Lung (tissue), 17 donors: ENCODE measurements at places on chromosomes 3 and 15. TPM values are rescaled to one million over a fixed set of nuclear protein-coding genes. Genes with fewer than 3 reads are reported as not detected.

DNA sequence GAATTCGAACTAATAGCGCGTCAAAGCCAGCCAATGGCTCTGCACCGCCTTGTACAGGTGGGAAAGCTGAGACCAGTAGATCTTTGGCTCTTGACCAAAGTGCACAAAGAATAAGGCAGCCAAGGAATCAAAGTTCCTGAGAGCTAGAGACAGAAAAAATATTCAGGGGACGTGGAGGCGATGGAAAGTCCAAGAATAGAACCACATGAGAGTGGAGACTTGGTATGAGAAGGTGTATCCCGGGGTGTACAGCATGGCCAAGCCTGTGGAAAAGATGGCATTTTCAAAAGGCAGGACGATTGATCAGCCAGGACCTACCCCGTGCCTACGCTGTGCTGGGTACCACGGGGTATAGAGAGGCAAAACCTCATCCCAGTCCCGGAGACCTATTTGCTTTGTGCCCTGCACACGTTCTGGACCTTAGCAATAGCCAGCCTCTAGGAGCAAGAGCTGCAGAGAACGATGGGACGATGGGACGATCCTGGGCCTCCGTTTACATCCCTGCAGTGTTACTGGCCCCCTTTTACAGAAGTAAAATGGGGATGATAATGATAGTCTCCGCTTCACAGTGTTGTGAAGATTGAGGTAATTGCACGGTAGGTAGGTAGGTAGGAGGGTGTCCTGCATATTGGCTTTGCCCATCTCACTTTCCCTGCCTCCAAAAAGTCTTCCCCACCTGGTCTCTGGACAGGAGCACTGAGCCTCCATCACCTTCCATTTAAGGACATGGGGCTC is 583 bp upstream of the RBSN start:
- no peaks in the 10 kb centered on the region for H3K27me3 ChIP-seq
- peaks cover 8% of the 10 kb centered on the region for H3K4me1 ChIP-seq
- DNase-seq, result no peak
- H3K27ac ChIP-seq, result peak overlapping the region; percentile 85
- peak overlapping the region; percentile 92 for H3K4me3 ChIP-seq

- no peaks in the 10 kb centered on the region for H3K27me3 ChIP-seq
- H3K36me3 ChIP-seq, result no peaks in the 10 kb centered on the region
- no peak for DNase-seq
- no peak overlapping the region for H3K27ac ChIP-seq
- H3K4me1 ChIP-seq, result peaks cover 10% of the 10 kb centered on the region
- no peak overlapping the region for H3K4me3 ChIP-seq
These were observed 8.7 kb downstream of the STRA6 start for GRCh38 chr15:74193905-74194304.

GRCh38 chr15:79257454-79257853 is 25.1 kb upstream of the ANKRD34C start:
- H3K36me3 ChIP-seq, result no peaks in the 10 kb centered on the region
- H3K4me3 ChIP-seq, result no peak overlapping the region
- DNase-seq, result no peak
- no peaks in the 10 kb centered on the region for H3K4me1 ChIP-seq

Gene SLC22A13
- not detected for total RNA-seq

DNA sequence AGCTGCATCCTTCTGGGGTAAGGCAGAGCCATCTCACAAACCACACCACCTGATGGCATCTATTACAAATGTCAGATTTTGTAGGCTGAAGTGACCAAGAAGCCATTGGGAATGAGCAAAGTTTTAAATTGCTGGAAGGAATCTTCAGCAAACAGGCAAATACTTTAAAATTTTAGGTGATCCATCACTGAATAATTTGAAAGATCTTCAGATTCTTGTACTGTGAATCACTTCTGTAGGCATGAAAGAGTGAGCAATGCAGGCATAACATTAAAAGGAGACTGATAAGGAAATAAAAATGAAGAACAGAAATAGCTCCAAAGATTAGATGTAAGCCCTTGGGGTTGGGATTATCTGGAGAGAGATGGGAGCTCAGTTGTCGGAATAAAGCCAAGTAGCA is 36.0 kb upstream of the ALDH1L1 start:
- H3K4me3 ChIP-seq, result no peak overlapping the region
- no peaks in the 10 kb centered on the region for H3K27me3 ChIP-seq
- peaks cover 5% of the 10 kb centered on the region for H3K4me1 ChIP-seq
- H3K36me3 ChIP-seq, result no peaks in the 10 kb centered on the region
- H3K27ac ChIP-seq, result no peak overlapping the region
- DNase-seq, result no peak

Gene MINAR1
- total RNA-seq, result 0.37 TPM

DNA sequence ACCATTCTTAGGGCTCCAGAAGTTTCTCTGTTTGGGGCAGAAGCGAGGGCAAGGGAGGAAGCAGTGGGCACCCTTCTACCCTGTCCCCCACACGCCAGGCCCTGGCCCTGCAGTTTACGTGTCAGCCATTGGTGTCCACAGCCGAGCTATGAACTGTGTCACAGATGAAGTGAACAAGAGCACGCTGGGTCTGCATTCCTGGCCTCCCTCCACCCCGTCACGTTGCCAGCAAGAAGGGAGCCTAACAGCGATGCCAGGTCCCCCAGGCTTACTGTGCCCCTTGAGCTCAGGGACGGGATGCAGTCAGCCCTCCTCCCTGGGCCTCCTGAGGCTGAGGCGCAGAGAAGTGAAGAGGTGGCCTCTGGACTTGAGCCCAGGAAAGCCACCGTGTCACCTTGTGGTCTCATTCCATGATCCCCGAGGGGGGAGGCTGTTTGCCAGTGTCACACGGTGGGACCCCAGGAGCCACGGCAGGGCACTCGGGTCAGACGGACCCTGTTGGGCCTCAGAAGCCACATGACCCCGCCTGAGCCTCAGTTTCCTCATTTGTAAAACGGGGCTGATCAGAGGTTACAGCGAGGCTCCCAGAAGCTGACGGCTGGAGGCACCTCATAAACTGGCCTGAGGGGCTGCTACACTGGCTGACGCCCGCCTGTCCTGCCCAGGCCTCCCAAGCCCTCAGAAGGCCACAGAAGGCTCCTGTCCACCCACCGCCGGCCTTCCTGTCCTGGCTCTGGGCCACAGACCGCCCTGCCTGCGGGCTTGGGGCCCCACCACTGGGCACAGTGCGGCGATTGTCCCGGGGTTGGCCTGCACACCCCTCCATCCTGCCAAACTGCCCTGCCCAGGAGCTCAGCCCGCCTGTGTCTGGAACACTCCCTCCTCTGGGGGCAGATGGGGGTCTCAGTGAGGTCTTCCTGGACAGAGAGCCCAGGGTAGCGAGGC is 18.6 kb downstream of the IQSEC1 start:
- H3K27ac ChIP-seq, result no peak overlapping the region
- no peaks in the 10 kb centered on the region for H3K27me3 ChIP-seq
- H3K4me3 ChIP-seq, result no peak overlapping the region
- no peak for DNase-seq
- H3K36me3 ChIP-seq, result no peaks in the 10 kb centered on the region

DNA sequence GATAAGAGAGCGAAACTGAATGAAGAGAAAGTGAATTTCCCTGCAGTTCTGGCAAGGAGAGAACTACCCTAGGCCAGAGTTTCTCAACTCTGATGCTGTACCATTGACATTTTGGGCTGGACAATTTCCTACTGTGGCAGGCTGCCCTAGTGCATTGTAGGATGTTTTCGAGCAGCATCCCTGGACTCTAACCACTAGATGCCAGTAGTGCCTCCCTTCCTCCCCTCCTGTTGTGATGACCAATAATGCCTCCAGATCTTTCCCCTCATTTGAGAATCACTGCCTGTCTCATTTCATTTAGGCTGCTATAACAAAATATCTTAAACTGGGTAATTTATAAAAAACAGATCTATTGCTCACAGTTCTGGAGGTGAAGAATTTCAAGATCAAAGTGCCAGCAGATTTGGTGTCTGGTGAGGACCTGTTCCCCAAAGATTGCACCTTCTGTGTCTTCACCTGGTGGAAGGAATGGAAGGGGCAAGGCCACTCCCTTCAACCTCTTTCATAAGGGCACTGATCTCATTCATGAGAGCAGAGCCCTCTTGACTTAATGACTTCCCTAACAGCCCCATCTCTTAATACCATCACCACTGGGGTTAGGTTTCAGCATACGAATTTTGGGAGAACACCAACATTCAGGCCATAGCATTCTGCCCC is 188.9 kb upstream of the MEIS2 start:
- no peak overlapping the region for H3K27ac ChIP-seq
- no peak overlapping the region for H3K4me3 ChIP-seq
- H3K4me1 ChIP-seq, result no peaks in the 10 kb centered on the region

DNA sequence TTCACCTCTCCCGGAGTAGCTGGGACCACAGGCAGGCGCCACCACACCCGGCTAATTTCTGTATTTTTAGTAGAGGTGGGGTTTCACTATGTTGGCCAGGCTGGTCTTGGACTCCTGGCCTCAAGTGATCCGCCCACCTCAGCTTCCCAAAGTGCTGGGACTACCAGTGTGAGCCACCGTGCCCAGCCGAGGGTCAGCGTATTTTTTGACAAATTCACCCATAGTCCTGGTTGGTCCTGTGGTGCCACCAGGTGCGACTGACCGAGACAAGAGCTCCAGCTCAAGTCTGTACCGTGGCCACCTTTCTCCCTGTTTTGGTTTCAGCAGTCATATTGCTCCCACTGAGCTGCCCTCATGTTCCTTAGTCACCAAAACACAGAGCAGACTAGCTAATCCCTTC is 8.8 kb downstream of the SLC51A start:
- H3K4me3 ChIP-seq, result no peak overlapping the region
- no peak for DNase-seq
- H3K27ac ChIP-seq, result no peak overlapping the region
- no peaks in the 10 kb centered on the region for H3K36me3 ChIP-seq

- DNase-seq, result no peak
- no peaks in the 10 kb centered on the region for H3K27me3 ChIP-seq
- H3K4me3 ChIP-seq, result no peak overlapping the region
- no peak overlapping the region for H3K27ac ChIP-seq
These were observed 94.9 kb downstream of the ST6GAL1 start for GRCh38 chr3:187025254-187025655.

GRCh38 chr3:172201136-172201869 is 161.9 kb downstream of the FNDC3B start:
- no peaks in the 10 kb centered on the region for H3K27me3 ChIP-seq
- peak overlapping the region; percentile 92 for H3K27ac ChIP-seq
- H3K4me3 ChIP-seq, result no peak overlapping the region
- H3K4me1 ChIP-seq, result peaks cover 17% of the 10 kb centered on the region
- DNase-seq, result peak; percentile 90
- no peaks in the 10 kb centered on the region for H3K36me3 ChIP-seq

Gene SEMA3F
- 54.3 TPM for total RNA-seq

DNA sequence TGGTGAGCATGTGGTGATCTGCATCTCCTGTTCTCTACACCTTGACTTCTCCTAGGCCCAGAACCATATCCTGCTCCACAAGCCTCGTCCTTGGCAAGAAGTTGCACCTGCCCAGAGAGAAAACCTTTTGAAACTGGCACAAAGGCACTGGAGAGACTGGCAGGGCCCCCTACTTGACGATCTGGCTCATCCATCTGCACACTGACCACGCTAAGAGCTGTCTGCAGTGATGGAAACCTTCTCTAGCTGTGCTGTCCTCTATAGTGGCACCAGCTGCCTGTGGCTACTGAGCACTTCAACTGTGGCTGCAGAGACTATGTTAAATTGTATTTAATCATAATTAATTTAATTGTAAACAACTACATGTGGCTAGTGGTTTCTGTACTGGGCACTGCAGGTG is 26.2 kb upstream of the SRP14 start:
- no peaks in the 10 kb centered on the region for H3K36me3 ChIP-seq
- H3K4me1 ChIP-seq, result peaks cover 23% of the 10 kb centered on the region
- DNase-seq, result no peak

DNA sequence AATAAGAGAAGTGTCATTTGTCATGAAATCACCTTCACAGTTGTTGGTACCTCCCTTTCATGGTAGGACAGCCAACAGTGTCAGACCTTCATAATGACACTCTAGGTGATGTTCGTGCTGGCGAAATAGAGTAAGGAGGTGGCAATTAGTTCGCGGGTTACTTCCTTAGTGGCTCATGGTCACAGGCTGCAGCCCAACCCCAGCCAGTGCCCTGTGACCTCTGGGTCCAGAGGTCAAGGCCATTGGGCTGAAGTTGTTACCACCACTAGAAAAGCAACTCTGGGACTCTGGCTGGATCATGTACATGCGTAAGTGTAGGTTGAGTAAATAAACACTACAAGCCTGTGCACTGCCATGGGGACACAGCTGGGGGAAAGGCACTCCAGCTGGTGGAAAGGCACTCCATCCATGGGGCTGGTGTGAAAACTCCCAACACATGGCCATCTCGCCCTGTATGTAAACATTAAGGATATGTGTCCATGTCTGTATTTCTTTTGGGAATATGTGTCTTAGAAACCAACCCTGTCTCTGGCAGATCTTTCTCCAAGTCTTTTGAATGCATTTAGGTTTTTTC is 106.7 kb downstream of the RYK start:
- no peak overlapping the region for H3K4me3 ChIP-seq
- DNase-seq, result peak; percentile 42
- peaks cover 15% of the 10 kb centered on the region for H3K4me1 ChIP-seq
- no peaks in the 10 kb centered on the region for H3K27me3 ChIP-seq
- peaks cover 3% of the 10 kb centered on the region for H3K36me3 ChIP-seq
